Right renal cortex interstitium (tissue), 3 donors: ENCODE measurements at places on chromosomes 13 and 19.

DNA sequence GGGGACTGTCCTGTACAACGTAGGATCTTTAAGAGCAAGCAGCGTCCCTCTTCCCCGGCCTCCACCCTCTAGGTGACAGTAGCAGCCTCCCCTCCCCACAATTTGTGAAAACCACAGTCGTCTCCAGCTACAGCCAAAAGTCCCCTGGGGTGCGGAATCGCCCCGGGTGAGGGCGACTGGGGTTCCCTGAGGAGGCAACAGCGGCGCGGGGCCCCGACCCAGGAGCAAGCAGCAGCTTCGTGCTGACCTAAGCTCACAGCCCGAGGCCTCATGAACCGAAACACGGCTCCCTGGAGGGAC, 322 bp downstream of the ZNF558 start:
- DNase-seq: peak; percentile 41

DNA sequence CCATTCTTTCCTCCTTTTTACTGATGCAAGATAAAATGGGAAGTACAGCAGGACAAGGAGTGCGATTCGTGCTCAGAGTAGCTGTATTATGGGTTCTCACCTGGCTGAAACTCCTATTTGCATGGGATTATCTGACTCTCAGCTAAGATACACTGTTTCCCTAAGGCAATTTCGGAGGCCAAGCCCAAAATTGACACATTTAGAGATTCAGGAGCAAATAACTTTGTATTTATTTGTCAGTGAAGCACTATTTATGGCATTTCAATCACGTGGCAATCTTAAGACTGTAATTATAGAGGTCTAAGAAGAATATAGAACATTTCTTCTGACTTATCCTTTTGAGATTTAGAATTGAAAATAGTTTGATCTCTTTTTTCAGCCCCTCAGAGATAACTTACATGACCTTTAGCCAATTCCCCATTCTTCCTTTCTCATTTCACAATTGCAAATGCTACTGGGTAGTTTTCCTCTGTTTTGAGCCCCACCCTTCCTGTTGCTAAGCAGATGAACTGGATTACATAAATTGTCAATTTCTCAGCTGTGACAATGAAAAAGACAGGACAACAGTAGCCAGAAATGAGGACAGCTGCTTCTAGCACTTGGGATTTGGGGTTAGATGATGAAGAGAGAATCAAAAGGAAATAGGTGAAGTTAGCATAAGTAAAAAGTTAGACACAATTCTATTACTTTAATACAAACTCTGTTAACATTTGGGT, 122.7 kb upstream of the FRY start:
- no peak for DNase-seq

- no peak for DNase-seq
Observed at GRCh38 chr19:45824041-45824471, 8.9 kb upstream of the RSPH6A start.

DNA sequence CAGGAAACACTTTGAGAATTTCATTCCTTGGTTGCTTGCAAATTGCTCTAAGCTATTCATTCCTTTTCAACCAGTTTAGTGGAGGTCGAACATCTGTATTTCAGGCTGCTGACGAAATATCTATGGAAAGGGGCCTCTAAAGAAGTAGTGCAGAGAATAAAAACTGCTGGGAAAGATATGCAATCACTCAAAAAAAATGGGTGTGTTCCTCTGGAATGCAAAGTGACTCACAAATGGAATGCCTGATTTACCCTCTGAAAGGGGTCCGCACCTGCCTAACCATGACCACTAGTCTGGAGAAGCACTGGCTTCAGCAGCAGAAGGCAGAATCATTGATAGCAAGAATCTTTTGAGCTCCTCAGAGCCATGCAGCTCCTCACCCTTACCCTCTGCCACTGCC, 129.4 kb downstream of the PCDH9 start:
- no peak for DNase-seq

DNA sequence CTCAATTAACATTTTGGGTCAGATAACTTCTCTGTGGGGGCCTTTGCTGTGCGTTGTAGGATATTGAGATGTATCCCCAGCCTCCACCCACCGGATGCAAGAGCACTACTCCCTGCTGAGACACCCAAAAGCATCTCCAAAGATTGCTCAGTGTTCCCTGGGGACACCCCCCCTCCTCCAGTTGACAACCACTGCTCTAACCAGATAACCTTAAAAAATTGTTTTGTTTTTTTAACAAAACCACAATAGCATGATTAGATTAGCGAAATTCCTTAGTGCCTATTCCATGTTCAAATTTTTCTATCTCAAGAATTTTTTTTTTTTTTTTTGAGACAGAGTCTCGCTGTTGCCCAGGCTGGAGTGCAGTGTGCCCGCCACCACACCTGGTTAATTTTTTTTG, 2.6 kb upstream of the EPN1 start:
- no peak for DNase-seq

DNA sequence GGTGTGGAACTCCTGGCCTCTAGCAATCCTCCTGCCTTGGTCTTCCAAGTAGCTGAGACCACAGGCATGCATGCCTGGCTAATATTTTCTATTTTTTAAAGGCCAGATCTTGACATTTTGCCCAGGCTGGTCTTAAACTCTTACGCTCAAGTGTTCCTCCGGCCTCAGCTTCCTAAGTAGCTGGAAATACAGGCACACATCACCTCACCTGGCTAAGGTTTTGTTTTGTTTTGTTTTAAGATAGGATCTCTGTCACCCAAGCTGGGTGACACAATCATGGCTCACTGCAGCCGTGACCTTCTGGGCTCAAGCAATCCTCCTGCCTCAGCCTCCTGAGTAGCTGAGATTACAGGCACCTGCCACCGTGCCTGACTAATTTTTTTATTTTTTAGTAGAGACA, 5.5 kb upstream of the RLN3 start:
- no peak for DNase-seq

- no peak for DNase-seq
Observed at GRCh38 chr13:102097708-102098107, 304.1 kb downstream of the FGF14 start.

GRCh38 chr19:55113570-55114039, 3.8 kb downstream of the PPP1R12C start:
- peak; percentile 75 for DNase-seq

DNA sequence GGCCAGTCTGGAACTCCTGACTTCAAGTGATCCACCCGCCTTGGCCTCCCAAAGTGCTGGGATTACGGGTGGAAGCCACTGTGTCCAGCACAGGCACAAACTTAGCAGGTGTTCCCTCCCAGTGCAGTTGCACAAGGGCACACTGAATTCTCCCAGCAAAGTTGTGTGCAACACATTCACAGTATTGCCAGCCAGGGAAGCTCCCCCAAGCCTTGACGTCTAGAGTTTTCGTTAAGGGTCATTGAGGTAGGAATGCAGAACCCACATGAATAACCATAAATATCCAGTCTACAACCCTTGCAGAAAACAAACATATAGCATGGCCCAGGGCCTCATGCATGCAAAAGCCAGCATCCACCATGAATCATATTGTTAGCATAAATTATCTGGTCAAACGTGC, 3.3 kb upstream of the AURKC start:
- DNase-seq: no peak
